Upper lobe of right lung (tissue), 1 donor: ENCODE measurements at places on chromosomes 2 and 18.

DNA sequence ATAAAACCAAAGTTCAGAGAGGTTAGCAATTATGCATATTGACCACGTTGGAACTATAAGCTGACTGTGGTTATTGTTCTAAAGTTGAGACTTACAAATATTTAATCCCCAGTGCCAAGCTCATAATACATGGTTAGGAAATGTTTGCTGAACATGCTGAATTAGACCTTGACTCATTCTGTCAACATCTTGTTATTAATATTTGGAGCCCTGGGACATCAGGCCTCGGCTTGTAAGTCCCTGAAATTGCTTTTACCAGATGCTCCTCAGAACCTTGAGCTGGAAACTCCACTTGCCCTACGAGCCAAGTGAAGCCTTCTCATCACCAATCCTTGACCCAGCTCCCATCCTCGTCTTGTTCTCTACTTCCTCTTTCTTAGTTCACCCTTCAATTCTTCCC, 21.2 kb downstream of the DYNAP start:
- no peak for DNase-seq

DNA sequence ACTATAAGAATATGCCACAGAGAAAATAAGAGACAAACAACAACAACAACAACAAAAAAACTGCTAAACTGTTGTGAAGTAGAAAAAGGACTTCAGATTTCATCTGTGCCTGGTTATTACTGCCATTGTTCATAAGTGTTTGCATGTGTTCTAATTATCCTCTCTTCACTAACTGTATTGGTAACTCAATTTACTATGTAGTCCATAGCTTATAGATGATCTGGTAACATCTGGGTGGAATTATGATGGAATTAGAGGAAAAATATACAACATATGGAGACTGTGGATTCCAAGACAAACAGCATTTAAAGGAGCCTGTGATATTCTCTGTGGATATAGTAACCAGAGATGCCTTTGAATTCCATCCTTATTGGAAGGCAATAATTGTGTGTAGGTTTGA, 1891.5 kb upstream of the PIK3C3 start:
- DNase-seq: no peak

DNA sequence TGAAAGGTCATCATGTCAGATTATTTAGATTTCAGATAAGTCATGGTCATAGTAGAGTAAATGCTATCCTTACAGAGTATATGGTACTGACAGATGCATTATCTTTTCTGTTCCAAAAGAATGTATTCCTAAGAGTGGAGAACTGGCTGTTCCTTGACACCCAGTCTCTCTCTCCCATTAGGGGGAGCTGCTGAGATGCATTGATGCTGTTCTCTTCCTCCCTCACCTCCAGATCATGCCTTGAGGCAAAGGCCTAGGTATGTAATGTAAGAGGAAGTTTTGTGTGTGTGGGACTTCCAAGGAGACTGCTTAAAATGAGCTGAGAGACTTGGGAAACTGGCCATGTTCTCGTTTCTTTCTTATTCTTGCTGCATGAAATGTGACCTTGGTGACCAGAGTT, 979.5 kb upstream of the CELF4 start:
- DNase-seq: no peak

- no peak for DNase-seq
Observed at GRCh38 chr2:222734703-222735014, 63.2 kb downstream of the MOGAT1 start.

GRCh38 chr2:168220965-168221819, 26.2 kb downstream of the STK39 start:
- no peak for DNase-seq

- peak; percentile 84 for DNase-seq
Observed at GRCh38 chr2:25041307-25041927, 459 bp upstream of the EFR3B start.

- no peak for DNase-seq
Observed at GRCh38 chr2:203949228-203949627, 12.7 kb downstream of the ICOS start.

DNA sequence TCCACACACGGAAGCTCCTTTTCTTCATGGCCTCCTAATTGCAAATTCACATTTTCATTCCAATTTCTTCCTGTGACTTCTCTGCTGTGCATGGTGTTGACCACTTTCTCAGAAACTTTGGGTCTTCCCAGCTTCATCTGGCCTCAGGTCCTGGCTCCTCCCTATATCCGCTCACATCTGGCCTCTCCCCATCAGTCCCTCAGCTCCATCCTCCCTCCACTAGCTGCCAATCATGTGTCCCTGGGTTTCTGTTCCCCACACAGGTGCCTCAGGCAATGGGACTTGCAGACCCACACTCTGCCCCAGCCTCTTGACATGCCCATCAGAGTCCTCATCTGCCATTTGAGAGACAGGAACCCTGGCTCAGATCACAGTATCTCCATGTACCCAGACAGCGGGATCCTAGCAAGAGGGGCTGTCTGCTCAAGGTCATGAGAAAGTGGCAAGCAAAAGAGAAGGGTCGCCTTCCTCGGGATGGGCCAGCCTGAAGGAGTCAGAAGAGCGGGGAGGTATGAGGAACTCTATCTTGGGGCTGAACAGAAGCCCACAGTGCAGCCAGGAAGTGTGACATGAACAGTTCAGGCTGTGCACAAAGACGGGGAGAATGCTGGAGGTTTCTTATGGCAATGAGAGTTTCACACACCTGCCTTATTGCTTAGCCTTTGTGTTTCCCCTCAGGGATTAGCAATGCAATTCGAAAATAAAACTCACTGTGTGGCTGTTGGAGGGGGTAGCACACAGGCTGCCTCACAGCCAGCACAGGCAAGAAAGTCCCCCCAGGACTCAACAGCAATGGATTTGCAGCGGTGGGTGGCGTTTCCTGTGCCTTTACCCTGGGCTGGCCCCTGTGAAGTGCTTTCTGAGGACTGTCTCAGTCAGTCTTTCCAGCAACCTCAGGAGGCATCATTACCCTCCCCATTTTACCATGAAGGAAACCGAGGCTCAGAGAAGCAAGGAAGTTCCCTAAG, 69.5 kb downstream of the COPS8 start:
- no peak for DNase-seq

DNA sequence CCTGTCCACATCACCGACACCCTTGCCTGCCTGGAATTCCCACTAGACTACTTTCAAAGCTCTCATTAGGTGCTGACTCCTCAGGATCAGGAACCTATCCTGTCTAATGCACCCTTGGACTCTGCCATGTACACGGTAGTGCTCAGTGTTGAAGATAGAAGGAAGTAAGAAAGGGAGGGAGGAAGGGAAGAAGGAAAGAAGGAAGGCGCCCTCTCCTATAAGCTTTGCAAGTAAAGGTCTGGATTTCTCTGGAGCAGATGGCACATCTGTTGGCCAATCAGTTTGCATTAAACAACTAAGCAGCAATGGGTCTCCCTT, 45.3 kb downstream of the SCTR start:
- no peak for DNase-seq

GRCh38 chr2:226673314-226673723, 126.3 kb downstream of the IRS1 start:
- no peak for DNase-seq

GRCh38 chr2:74228772-74229171, 30.4 kb downstream of the MTHFD2 start:
- DNase-seq: no peak

- no peak for DNase-seq
Observed at GRCh38 chr18:61955644-61956043, 62.8 kb upstream of the RNF152 start.

GRCh38 chr2:138209009-138209408, 244.7 kb downstream of the HNMT start:
- DNase-seq: no peak

- DNase-seq: no peak
Observed at GRCh38 chr2:232113821-232114220, 152.3 kb downstream of the DIS3L2 start.

GRCh38 chr18:2173486-2173885, 397.8 kb downstream of the METTL4 start:
- DNase-seq: no peak

DNA sequence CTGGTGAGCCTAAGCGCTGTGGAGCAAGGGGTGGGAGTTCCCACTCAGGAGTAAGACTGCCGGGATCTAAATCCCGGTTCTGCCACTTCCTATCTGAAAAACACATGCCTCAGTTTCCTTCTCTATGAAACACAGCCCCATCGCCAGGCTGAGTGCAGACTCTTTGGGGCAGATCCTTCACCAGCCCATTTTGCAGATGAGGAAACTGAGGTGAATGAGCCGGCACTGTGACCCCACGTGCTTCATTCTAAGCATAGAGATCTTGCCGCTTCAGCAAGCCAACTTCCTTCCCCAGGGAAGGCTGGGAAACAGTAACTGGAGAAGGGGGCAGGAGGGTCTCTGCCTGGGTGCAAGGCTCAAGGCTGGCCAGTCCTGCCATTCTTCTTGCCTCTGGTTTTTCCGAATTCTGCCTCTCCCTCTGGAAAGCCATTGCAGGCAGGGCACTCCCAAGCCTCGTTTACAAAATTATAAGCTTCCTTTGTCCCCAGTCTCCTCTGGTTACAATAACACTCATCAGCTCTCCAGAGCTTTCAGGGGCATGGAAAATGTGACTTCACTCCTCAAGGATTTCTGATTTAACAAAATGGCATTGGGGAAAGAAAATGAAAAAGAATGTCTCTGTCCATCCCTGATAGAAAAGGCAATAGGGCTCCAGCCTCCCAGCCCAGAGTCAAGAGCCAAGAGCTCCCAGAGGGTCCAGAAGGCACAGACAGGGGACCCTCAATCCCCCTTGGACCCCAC, 249.2 kb downstream of the TNS1 start:
- DNase-seq: no peak

DNA sequence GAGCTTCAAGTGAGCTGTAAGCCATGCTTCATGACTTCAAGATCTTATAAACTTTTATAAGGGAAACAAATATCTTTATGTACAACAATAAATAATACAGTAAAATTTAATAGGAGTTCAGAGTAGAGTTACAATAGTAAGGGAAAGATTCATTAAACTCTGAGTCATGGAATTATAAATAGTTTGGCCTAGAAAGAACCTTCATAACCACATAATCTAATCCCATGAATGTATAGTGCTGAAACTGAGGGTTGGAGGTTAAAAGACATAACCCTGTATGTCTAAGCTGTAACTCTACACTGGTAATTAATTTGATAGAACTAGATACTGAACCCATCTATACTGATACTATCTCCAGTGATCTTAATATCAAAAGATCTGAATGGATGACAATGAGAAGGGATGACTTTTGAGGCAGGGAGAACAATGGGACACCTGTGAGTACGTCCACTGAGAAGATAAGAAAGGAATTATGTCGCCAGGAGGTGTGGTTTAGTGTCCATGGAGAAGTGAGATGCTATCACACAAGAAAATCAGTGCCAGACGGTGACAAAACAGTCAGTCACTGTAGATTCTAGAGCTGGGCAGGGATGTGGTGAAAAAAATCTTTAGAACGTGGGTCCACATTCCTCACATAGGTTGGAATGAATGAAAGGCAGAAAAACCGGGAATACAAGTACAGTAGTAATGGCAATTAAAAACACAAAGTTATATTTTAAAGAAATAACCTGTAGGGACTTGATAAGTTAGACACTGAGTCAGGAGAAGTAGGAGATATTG, 1.1 kb downstream of the IL1F10 start:
- no peak for DNase-seq

DNA sequence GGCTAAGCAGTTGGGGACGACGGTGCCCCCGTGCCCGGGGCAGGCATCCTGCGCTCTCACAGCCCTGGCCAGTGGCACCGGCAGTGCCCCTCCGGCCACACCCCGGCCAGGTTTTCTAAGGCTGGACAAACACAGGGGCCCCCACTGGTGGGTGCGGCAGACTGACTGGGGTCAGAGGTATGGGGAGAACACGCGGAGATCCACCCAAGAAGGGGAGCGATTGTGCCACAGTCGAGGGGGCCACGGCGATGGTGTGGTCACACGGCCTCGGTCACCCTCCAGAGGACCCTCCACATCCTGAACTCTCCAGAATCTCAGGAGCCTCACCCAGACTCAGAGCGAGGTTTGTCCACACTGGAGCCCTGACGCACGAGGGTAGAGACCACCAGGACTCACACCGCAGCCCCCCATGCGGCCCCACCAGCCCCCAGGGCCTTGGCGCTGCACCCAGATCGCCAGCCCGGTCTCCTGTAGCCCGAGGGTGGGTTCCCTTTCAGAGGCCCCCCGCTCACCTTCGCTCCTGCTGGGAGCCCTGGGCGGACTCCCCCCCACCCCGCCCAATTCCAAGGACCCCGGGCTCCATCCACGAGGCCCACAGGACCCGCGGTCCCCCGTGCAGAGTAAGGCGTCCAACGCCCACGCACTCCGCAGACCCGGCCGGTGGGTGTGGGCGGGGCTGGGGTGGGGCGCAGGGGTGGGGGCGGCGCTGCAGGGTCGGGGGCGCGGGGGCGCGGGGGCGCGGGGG, 15.2 kb downstream of the PDCD1 start:
- peak; percentile 60 for DNase-seq

- peak; percentile 84 for DNase-seq
Observed at GRCh38 chr2:8303322-8303832, 378.5 kb upstream of the ID2 start.

- no peak for DNase-seq
Observed at GRCh38 chr2:203551778-203552177, 16.7 kb upstream of the RAPH1 start.

- DNase-seq: no peak
Observed at GRCh38 chr18:68532328-68532885, 182.5 kb downstream of the TMX3 start.

GRCh38 chr18:12005538-12006487, 24.5 kb downstream of the IMPA2 start:
- DNase-seq: no peak

DNA sequence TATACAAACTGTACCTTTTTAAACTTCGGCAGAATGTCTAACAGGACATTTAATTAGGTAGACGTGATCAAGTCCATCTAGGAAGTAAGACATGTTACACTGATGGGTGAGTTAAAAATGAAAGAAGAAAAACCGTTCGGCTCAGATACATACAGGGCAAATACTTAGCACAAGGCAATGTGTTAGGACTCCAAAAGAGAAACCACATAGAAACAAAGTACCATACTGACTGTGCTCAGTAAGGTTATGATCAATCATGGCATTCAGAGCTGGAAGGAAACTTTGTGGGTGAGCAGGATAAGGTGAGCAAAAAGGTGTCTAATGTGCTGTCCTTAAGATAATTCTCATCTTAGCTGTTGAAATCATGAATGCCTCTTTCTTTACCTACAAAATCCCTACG, 211.9 kb downstream of the STK39 start:
- DNase-seq: no peak

- no peak for DNase-seq
Observed at GRCh38 chr2:184780944-184781343, 182.6 kb downstream of the ZNF804A start.

DNA sequence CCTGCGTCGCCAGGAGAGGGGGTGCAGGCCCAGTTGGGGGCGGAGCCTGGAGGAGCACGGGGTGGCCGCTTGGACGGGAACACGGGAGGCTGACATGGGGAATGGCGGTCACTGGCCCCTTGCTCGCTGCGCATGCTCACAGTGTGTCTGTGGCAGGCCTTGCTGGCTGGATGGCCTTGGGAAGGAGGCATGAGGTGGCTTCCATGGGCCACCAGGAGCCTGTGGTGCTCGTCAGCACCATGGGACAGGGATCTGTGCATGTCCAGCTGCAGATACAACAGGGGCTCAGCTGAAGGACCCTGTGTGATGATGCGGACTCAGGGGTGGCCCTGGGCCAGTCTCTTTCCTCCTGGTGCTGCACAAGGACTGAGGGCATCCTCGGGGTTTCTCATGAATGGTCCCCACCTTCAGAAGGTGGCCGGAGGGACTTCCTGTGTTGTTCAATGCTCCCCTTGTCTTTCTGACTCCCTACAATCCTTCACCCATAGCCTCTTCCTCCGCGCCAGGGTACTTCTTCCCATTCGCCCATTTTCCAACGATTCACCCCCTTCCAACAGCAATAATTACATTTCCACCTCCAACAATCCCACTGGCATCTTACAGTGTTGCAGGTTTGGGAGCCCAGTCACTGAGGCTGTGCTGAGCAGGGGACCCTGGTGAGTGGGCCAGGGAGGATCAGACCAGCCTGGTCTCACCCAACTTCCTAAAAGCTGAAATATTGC, 3.4 kb upstream of the SP140L start:
- DNase-seq: no peak
